Activated CD8-positive, alpha-beta memory T cell treated with anti-CD3 and anti-CD28 coated beads, Interleukin-2, amount 50 U/mL, for 4 hours (primary cell): ENCODE measurements at places on chromosomes 7 and 10.

GRCh38 chr7:92044940-92045339 lies 89.3 kb downstream of the CYP51A1 start:
- DNase-seq, result no peak

DNA sequence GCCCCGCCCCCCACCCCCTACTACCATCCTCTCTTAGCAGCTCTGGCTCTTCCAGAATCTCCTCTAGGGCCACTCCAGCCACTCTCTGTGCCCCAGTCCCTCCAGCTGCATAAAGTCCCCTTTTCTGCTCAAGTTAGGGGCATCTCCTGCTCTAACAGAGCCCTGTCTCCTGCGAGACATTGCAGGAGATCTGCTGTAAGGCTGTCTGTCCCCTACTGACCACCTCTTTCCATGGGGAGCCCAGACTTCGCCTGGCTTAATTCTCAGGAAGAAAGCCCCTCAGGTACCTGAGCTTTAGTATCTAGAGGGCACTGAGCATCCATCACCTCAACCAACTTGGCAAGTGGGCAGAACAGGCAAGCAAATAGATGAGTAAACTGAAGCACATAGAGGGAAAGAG lies 200.7 kb upstream of the ZMIZ1 start:
- DNase-seq, result no peak

DNA sequence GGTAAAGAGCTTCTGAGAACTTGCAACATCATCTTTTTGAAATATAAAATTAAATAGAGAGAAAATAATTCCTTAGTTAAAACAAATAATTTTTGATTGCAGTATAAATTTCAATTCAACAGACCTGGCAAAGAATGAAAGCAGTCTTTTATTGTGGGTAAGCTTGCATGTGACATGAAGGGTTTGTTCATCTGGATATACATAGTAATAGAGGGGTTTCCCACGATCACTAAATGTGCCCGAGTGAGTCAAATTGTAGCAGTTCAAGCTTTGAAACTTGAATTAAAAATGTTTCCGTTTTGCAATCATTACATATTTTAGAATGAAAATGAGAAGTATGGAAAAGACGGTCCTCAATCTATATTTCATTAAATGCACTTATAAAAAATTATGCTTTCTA lies 658.4 kb upstream of the MBL2 start:
- no peak for DNase-seq

DNA sequence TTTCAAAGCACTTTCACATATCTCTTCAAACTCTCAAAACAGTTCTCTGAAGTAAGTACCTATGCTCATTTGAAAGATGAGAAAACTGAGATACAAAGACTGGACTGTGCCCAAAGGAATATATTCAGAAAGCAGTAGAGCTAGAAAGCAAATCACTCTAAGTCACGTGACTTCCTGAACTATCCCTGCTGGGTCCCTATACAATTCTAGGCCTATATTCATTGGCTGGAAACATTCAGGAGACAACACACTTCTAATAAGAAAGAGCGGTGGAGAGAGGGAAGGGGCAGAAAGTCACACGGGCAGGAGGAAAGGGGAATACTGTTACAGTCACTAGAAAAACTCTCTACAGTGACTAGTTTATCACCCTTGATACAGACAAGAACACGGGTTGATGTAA lies 140.0 kb downstream of the CHCHD3 start:
- DNase-seq, result no peak

- peak; percentile 67 for DNase-seq
Observed at GRCh38 chr7:87416682-87417587, 58.5 kb downstream of the ABCB4 start.

DNA sequence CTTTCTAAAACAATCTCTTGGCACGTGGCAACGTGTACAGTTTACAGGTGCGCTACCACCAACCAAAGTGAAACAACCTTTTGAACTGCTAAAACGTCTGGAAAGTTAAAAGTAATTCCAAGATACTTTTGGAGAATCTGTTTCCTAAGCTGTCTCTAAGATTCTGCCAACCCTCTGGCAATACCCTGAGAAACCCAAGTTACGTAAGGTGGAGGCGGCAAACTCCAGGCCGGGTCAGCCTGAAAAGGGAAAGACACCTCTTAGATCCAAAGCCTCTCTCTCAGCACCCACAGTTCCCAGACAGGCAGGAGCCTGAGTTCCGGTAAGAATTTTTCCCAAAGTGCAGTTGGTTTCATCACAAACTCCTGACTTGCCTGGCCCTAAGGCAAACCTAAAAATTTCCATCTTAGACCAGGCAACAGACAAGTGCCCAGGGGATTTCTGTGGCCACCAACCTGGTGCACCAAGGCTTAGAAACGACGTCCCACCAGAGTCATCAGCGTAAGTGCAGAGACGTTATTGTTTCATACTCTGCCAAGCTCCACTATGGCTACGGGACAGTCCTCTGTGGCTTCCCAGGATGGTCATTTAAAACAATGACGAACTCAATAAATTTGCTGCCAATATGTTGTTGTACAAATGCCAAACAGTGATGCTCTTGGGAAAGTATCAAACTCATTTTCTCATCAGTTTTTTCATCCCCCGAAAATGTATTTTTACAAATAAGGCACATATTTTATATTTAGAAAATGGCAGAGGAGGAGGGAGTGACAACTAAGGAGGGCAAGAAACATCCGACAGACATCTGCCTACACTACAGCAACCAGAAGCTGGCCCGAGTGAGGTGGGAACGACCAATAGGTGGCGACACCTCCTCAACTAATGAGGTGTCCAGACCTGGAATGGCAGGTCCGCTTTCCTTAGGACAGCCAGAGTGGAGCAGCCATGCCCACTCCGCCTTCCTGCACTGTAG lies 205.8 kb upstream of the FRMD4A start:
- peak; percentile 46 for DNase-seq

DNA sequence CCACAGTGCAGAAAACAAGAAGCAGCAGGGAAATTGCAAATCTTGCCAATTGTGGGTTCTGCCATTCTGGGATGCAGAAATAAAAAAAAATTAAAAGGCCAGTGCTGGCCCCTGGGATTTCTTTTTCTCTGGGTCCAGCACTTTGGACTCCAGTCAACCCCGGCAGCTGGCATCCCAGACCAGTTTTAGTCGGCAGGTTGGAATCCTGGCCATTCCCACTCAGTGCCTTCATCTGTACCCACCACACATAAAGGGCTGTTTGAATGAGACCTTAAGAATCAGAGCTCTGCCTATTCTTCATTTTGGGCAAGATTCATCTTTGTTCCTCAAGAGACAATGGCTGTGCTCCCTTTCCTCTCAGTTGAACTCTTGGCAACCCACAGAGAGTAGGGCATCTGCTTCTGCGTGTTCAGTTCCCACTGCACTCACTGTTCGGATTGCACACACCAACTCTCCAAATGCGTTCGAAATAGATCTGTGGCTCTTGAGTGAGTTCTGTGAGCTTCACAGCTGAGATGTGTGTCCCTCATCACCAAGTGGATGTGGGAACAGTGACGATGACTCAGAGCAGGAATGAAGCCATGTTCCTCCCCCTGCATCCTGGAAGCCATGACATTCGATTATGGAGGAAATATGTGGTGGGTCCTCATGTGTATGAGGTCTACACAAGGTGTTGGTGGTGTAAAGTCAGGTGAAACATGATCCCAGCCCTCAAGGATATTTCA lies 63.0 kb upstream of the EGFR start:
- no peak for DNase-seq

DNA sequence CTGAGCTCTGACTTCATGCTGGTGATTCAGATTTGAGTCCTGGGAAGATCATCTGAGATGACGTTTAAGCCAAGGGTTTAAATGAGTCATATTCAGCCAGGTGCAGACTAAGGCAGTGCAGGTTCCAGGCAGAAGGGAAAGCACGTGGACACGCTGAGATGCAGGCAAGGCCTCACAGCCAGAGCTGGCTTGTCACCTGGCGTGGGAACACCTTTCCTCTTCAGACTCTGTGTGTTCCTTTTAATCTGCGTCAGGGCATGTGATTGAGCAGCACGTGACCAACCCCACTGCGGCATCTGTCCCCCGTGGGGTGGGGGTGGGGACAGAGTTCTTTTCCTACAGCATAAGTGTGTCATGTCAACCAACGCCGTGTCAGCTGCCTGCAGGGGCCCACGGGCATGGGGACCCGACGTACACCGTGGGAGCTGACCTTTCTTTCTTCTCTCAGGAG lies 10.7 kb upstream of the IDI2 start:
- DNase-seq, result no peak
